T47D (cell line): ENCODE measurements at places on chromosomes 16 and 17.

GRCh38 chr17:80650331-80650672 lies 105.7 kb downstream of the RPTOR start:
- DNase-seq, result no peak

- no peak for DNase-seq
Observed at GRCh38 chr16:72853575-72854266, 194.2 kb downstream of the ZFHX3 start.

DNA sequence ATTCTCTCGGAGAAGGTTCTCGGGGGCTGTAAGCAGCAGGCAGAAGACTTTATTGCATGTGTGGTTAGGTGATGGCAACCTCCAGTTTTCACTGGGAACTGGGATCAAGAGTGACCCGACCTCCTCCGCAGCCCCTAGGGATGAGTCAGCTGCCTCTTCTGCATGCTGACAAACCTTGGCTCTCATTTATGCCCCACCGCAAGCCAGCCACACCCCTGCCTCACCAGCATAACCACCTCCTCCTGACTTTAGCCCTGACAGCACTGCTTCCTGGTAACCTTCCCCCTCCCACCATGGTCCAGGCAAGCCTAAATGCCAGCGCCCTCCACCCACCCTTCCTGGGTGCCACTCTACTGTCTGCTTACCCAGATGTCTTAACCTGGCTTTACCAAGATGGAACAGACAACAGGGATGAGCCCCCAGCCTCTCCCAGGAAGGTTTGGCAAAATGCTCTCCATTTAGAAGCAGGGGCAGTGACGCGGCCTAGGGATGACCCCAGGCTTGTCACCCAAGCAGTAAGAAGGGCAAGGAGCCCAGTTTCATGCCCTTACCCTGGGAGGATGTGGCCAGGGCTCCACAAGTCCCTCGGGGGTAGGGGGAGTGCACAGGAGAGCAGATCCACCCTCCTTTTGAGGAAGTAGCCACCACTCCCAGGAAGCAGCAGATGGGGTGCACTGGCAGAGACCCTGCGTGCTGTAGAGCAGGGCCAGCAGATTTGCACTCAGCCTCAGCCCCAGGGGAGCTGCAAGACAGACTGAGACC lies 73.5 kb downstream of the GOSR1 start:
- no peak for DNase-seq

- DNase-seq, result no peak
Observed at GRCh38 chr16:79156761-79157160, 443.8 kb downstream of the MAF start.

- no peak for DNase-seq
Observed at GRCh38 chr16:57570301-57571070, 28.0 kb downstream of the ADGRG5 start.

GRCh38 chr17:81043319-81043724 lies 8.4 kb downstream of the BAIAP2 start:
- DNase-seq, result no peak

DNA sequence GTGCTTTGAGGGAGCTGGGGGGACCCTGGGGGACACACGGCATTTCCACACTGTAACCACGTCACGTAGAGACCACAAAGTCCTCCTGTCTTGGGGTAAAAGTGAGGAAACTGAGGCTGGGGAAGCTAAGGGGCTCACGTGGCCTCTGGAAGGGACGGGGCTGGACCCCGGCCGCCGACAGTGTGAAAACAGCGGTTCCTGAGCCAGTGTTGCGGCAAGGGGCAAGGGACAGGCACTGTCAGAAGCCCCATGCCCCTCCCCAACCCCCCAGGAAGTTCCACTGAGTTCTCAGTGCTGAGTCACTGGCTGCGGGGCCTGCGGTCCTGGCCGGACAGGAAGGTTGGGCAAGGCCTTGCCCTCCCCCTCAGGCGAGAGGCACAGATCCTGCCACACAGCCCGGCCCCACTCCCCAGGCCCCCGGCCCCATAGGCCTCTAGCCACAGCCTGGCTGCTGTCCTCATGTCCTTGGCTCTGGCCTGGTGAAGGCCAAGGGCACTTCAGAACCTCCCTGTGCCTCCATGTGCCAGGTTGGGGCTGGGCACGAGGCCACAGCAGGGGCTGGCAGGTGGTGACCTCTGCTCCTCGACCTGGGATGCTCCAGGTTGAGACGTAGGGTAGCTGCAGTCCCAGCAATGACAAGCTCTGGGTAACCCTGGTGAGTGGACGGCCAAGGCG lies 5.0 kb upstream of the CCDC57 start:
- peak; percentile 61 for DNase-seq

GRCh38 chr17:78781104-78781892 lies 775 bp downstream of the CYTH1 start:
- DNase-seq, result peak; percentile 42

DNA sequence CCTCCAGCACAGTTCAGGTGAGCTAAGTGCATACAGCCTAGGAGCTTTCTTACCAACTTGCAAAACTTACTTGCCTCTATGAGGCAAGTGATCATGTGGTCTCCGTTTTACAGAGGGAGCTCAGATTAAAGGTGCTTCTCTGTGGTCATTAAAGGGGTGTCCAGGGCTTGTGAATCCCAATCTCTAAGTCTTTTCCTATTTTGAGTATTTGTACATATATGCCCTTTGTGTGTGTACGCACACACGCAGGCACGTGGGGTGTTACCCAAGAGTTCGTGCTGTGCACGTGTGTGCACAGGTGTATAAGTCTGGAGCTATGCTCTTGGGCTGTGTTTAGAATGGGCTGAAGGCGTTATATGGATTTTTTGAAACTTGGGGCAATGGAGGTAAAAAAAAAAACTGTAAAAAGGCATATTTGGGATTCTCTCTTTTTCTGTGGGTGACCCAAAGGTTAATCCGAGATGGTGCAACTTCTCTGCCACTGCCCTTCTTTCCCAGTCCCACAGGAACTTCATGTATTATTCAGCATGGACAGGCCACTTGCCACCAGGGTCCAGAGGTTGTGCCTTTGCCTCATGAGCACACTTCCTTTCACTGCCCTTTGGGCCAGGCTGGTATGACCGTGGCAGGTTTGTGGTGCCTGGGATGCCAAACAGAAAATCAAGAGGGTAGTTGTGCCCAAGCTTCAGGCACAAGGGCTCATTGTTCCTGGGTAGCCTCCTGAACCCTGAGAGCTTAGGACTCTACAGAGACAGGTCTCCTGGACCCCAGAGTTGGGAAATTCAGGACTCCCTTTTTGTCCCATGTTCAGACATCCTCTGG lies 1.5 kb downstream of the ABCC3 start:
- no peak for DNase-seq

DNA sequence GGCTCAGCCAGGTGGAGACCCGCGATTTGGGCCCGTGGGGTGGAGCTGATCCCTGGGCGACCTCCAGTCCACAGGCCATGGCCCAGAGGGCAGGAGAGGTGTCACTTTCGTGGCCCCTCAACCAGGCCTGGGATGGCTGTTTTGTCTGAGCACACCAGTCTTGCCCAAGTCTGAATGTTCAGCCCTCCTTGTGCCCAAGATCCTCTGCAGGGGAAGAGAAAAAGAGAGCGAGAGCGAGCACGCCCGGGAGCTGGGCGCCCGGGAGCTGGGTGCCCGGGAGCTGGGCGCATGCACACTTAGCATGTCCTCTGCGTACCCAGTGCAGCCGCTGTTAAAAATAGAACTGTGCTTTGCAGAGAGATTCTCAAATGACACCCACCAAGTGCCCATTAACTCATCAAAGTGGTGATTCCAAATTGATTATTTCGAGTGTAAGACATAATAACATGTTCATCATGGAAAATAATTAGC lies 403.3 kb upstream of the TNRC6C start:
- no peak for DNase-seq

DNA sequence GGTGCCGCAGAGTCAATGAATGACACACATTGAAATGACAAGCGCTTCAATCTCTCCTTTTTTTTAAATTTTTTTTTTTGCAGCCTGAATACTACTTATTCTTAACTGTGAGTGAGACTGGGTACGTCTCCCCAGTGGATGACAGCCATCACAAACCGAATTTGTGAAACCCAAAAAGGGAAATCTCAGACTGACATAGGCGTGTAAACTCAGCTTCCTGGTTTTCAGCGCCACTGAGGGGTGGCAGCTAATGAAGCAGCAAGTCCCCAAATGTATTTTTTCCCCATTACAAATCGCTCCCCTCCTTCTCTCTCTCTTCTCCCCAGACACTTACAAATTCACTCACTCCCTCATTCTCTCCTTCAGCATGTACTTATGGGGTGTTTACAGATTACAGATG lies 196.0 kb downstream of the MAF start:
- DNase-seq, result no peak

DNA sequence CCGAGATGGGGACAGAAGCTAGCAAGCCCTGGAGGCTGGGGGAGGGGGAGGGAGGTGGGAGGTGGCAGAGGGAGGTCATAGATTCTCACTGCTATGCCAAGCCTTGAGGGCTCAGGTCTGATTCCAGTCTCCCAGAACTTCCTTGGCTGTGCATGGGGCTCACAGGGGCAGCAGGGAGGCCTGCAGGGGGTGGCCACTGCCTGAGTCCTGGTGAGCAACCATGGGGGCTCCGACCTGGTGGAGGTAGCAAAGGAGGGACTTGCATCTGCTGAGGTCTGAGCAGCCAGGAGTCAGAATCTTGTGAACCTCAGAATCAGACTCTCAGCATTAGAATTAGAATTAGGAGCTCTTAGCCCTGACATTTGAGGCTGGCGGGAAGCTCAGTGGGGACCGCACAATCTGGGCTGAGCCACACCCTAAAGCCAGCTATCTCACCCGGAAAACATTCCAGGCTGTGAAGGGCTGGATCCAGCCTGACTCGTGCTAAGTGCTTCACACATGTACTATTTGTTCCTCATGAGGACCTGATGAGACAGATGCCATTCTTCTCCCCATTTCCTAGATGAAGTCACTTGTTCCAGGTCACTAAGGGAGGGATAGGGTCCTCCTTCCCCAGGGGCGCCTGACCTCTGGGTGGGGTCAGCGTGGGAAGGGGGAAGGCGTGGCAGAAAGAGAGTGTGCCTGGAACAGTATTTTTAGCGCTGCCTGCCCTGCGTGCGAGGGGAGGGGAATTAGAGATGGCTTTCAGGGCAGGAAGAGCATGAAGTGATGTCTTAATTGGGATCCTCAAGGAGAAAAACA lies 17.3 kb upstream of the KCNJ12 start:
- DNase-seq, result no peak

DNA sequence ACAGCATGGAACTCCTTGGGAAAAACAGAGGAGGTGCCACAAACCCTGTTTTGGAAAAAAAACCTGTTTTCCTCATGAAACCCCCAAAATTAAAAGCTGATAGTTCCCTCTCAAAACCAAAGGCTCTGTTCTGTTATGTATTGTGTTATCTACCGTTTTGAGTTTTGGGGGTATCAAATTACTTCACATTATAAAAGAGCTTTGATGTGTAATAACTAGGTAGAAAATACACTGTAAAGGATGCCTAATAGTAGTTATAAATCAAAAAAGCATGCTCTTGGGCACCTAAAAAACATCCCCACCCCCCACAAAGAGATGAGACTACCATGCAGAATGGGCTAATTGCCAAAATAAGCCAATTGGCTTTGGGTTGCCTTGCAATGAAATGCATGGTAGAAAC lies 30.8 kb downstream of the C16orf54 start:
- no peak for DNase-seq

- no peak for DNase-seq
Observed at GRCh38 chr17:81635973-81636504, 873 bp downstream of the NPLOC4 start.

DNA sequence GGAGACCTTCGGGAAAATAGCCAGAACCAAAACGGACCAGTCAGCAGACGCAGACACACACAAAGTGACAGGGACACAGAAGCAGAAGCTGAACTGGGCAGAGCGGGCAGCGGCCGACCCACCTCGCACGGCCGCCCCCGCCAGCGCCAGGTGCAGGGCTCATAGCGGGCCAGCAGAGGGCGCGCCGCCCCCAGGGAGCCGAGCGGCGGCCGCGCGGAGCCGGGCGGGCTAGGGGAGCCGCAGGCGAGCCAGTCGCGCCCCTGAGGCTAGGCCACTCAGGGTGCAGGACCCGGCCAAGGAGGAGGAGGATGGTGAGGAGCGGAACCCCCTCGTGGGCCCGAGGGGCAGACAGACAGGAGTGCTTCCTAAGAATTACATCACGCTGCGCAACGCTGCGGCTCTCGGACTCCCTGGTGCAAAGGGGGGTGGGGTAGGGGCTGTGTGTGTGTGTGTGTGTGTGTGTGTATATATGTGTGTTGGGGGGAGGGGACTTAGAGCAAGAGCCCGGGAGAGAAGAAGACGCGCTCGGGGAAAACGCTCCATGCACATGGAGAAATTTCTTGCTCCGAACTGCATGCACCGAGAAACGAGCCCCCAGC lies 913 bp upstream of the NOG start:
- peak; percentile 67 for DNase-seq

DNA sequence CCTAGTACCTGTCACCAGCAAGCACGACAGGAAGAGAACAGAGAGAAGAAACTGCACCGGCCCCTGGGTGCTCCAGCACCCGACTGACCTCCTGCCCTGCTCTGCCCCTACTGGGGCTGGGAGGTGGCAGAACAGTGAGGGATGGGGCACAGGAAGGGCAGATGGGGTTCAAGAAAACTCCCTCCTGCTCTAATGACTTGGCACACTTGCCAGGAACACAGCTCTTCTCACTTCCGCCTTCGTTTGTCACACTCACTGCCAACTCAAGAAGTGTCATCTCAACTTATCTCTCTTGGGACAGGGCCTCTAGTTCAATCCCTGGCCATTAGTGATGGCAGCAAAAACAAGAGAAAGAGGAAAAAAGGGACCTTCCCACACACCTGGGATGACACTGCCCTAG lies 42.7 kb upstream of the ICAM2 start:
- DNase-seq, result no peak

DNA sequence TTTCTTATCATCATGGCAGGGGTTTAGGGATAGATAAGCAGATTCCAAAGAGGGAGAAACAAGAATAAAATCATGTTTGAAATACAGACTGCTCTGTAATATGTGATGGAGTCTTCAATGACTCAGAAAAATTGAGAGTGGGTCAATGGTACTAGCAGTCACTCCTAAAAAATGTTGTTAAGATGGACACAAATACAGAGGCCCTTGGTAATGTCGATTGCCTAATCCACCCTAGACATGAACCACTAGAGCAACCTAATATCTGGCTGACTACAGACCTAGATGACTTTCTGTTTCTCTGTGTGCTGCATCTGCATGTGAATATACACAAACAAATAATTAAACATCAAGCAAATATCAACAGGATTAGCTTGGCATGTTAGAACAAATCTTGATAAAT lies 135.8 kb downstream of the CDH8 start:
- DNase-seq, result no peak

- DNase-seq, result no peak
Observed at GRCh38 chr17:62186841-62187240, 121.8 kb upstream of the MED13 start.
